NCI-H1048 (cell line): ENCODE measurements at places on chromosomes 7 and 10.

DNA sequence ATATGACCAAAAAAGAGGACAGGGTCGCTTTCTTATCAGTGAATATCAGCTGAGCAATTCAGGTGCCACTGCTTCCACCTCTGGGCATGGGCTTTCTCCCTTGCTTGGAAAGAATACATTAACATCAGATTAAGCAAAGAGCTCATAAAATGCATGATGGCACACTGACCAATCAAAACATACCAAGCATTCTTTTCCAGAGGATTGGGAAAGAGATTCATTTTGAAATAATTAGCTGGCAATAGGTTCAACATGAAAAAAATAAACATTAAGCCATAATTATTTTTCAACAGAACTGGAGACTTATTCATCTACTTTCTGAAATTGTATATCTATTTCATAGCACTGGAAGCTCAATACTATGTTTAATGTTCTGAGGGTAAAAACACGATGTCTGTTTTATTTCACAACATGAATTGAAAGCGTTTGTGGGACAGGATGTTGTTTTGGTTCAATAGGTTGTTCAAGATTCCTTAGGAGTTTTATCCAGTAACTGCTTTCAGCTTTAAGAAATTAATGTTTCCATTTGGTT lies 53.2 kb downstream of the TFAM start:
- DNase-seq = no peak

DNA sequence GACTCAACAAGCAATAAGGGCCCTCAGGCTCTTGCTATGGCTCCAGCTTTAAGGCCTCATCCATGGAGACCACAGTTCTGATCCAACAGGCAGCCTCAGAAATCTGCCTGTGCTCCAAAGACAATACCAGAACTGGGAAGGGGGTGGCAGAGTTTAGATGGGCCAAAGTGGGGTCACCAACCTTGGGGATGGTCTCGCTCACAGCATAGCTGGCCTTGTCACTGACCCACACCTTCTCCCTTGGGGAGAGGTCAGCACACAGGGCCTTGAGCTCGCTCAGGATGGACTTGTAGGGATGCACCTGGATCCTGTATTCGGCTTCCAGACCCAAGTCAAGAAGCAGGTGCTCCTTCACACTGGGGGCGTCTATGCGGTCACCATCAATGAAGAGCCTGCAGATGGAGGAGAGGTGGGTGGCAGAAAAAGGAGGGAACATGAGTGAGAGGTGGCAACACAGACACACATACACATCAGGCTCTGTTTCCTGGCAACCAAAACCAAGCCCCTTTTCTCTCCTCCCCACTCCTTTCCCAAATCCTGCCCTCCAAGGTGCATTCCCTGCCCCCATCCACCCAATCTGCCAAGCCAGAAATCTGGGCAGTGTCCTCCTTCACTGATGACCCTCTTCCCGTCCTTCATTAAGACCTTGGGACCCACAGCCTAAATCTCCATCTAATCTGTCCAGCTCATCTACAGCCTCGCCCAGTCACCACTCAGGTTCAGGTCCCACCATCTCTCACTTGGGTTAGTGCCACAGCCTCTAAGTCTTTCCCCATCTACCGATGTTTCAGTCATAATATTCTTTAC lies 40.9 kb downstream of the XPNPEP1 start:
- no peak for DNase-seq

DNA sequence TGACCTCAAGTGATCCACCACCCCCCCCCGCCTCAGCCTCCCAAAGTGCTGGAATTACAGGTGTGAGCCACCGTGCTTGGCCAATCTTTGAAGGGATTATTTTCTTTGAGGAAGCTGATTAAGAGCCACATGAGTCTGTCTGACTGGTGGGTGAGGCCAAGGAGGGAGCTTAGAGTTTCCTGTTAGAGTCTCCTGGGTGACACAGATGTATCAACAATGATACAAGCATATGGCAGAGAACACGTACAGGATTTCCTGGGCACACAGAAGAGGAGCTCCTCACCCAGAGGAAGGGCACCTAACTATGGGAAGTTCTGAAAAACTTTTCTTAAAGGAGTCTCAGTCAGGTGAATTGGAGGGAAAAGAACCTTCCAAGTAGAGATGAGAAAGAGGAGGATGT lies 69.4 kb downstream of the GOLGA7B start:
- no peak for DNase-seq

DNA sequence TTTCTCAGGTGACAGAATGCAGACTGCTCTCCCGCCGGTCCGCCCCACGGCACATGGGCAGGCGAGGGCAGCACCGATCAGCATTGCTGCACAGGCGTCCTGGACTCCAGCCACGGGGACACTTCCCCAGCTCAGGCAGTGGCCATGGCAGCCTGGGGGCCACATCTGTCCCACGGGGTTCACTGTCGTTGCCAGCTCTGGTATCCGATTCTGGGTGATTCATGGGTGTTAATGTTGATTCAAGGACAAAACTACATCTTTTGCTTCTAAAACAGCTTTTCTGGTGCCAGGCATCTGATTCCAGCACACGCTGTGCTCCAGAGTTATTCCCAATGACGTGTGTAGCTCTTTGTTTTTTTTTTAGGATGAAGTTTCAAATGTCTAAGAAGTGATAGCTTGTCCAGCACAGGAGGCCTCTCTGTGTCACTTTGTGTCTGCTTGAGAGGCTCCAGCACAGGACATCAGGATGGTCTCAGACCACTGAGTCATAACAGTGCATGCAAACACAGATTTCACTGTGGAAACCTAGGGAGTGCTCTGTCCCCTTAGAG lies 218.0 kb downstream of the WDR37 start:
- no peak for DNase-seq

- DNase-seq = no peak
These were observed 58.2 kb downstream of the STRA8 start for GRCh38 chr7:135291809-135292253.
